Effector CD4-positive, alpha-beta T cell (primary cell): ENCODE measurements at places on chromosomes 13 and 19.

GRCh38 chr13:50228527-50228926 lies 213.3 kb downstream of the KCNRG start:
- no peak for DNase-seq

DNA sequence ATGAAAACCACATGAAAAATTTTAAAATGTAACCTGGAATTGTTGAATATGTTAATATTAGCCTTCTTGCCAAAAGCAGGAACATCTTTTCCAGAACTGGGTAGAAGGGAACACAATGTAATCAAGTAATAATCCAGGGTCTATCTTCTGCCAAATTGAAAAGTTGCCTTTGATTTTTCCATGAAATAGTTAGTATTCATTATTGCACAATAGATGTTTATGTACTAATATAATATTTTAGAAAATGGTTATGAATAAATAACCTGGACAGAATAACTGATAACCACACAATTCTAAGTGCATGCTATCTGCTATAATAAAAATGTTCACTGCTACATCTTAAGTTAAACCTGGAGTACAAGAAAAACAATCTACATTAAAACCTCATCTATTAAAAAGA lies 802.3 kb downstream of the LIG4 start:
- DNase-seq: no peak

GRCh38 chr13:45737571-45738017 lies 35.5 kb downstream of the CBY2 start:
- no peak for DNase-seq

DNA sequence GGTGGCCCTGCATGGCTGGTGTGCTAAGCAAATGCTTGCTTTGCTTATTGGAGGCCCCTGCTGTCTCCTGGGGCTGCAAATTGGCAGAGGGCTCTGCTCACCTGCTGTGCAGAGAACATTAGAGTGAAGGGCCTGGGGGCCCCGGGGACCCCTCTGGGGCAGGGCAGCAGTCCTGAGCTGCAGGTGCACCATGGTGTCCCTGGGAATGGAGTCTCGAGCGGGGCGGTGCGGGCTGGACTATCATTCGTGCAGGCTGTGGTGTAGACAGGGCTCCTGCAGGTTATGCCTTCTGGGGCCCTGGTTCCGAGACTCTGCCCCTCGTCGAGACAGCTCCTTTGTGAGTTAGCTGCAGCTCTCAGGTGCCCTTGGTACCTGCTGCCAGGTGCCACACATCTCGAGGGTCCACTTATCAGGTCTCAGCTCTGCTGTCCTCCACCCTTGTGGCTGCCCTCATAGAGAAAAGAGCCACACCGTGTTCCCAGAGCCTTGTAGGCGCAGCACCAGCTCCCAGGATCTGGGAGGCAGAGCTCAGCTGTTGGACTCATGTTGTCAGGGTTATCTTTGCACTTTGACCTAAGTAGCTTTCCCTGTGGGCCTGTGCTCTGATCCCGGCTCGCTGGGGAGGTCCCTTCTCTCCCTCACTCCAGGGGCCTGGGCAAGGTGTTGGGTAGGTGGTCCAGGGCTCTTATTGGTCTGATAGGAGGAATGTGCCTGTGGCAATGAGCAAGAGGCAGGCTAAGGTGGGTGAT lies 58.0 kb upstream of the ZNF536 start:
- DNase-seq: no peak

GRCh38 chr13:107942030-107942617 lies 273.2 kb downstream of the LIG4 start:
- no peak for DNase-seq

- no peak for DNase-seq
These were observed 45.9 kb downstream of the SUGP2 start for GRCh38 chr19:18987456-18987855.

GRCh38 chr13:102598061-102598460 lies 1.3 kb downstream of the TPP2 start:
- DNase-seq: no peak

DNA sequence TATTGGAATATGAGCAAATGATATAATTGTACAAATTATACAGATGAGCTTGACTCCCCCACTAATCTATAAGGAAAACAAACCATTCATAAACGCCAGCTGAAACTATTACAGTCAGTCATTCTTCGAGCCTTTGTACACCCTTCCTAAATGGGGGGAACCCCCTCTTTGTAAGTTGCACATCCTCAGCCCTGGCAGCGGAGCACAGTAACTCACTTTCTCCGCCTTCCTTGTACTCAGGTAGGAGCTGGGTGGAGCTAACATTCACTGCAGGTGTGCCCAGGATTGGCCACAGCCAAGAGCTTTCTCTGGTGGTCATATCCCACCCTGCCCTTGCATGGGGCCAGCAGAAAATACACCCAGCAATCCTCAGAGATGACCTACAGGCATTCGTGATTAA lies 28.6 kb downstream of the PIN1 start:
- DNase-seq: no peak

- DNase-seq: no peak
These were observed 117.8 kb downstream of the RAB20 start for GRCh38 chr13:110443622-110444225.

DNA sequence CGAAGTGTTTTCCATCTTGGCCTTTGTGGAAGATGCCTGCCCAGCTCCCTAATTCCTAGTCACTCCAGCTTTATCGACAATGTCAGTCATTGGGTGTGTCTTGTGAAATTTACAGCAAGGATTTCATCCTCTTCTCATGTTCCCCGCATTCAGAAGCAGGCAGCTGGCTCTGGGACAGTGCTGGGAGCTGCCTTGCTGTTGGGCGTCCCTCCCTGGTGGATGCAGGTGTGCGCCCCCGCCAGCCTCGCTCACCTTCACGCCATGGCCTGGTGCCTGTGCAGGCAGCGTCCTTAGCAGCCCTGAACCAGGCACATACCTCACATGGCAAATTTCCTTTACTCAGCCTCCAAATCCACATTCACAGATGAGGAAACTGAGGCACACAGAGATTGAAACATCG lies 39.7 kb upstream of the TFDP1 start:
- DNase-seq: no peak

DNA sequence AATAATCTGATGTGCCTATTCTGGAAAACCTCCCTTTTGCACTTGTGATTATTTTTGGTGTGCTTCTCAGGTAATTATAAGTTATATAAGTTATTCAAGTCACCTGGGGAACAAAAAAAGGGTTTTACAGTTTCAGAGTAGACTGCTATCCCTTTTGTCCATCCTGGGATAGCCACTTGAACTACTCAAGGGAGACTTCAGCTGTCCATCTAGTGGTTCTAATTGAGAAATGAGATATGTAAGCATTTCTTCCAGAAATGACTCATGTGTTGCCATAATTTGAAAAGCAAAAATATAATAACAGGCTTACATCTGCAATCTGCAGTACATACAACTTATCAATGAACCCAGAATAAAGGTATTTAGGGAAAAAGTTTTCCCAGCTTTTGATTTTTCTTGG lies 20.4 kb downstream of the UBL3 start:
- DNase-seq: no peak

- no peak for DNase-seq
These were observed at the start of gene SLITRK6 for GRCh38 chr13:85799097-85799582. SLITRK6 (minus strand) TSS chr13:85799419; CDS start chr13:85796508, 2,911 bp downstream.

DNA sequence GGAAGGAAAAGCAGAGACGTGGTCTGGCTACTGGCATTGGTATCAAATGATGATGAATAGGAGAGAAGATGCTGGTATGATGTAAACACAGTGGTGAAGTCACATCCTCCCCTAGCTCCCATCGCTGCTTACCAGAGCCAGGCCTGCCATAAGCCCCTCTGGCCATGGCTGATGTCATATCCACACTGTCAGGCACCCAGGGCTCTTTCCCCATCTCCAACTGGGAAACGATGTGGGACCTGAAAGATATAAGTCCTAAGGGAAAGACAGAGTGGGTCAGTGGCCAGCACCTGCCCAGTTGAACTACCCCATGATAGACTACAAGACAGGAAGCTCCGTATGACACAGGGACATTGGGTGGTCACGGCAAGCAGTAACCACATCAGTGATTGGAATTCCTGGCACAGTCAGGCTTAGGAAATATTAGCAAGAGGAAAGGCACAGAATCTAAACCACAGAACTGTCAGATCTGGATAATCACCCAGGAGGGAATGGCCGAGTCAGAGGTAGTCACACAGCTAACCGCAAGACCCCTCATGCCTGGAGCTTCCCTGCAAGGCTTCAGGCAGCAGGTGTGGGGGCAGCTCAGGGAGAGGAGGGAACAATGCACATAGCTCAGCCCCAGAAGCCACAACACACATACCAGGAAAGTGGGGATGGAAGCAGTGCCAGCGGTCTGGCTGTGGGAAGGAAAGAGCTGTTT lies 3.8 kb downstream of the ZNF792 start:
- DNase-seq: no peak

GRCh38 chr19:19258589-19259338 lies 14.3 kb downstream of the TM6SF2 start:
- no peak for DNase-seq

- no peak for DNase-seq
These were observed 1.8 kb upstream of the SHD start for GRCh38 chr19:4277191-4277696.

DNA sequence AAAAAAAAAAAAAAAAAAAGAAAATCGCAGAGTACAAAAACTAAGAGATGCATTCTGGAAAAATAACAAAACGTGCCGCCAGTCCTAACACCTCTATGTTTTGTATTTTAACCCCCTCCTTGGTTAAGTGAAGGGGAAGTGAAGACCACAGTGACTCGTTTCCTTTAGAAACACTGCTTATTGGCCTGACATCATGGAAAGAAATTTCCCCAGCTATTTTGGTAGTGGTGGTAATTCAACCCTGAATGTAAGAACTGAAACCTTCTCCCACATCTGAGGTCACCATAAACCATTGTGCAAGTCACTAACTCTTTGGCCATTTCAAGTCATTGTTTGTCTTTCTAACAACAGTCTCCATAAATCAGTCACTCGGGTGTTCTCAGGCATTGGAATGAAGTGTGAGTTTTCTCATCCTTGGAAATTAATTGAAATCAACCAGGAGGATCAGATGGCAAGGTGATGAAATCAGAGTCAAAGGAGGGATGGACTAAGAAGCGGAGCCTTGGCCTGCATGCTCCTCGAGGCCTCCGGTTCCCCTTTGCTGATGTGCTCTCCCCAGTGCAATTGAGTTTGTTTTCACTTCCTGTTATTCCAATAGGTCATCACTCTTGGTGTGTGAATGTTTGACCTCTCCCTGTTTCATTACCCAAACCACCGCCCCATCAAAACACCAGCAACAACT lies 443.9 kb downstream of the FGF9 start:
- DNase-seq: peak; percentile 27

- no peak for DNase-seq
These were observed 10.8 kb downstream of the DIAPH3 start for GRCh38 chr13:60152904-60153303.
